ENCODE measurements at places on chromosomes 7 and 10.

DNA sequence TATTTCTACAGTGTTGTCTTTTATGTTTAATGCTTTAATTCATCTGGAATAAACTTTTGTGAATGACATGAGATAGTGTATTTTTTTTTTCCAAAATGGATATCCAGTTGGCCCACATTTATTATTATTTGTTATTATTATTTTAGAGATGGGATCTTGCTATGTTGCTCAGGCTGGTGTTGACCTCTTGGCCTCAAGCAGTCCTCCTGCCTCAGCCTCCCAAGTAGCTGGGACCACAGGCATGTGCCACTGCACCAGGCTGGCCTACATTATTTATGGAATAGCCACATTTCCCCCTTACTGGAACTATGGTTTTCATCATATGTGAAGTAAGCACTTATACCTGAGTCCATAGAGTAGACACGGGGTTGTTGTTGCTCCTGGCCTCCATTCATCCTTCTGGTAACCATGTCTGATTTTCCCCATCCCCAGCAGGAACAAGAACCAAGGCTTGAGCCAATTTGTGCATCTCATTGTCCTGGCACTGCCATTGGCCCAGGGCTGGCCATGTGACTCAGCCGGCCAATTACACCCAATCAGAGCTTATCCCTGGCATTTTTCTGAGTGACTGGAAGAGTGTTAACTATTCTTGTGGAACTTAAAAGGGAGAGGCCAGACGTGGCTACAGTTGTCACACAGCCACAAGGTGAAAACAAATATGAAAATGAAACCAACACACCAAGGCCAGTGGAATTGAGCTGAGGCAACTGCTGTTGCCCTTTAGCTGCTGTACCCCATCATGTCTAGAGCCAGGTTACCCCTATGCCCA lies 23.1 kb downstream of the PRF1 start:
- DNase-seq, result no peak

GRCh38 chr10:14779001-14779651 lies 4.4 kb upstream of the FAM107B start:
- DNase-seq, result no peak

DNA sequence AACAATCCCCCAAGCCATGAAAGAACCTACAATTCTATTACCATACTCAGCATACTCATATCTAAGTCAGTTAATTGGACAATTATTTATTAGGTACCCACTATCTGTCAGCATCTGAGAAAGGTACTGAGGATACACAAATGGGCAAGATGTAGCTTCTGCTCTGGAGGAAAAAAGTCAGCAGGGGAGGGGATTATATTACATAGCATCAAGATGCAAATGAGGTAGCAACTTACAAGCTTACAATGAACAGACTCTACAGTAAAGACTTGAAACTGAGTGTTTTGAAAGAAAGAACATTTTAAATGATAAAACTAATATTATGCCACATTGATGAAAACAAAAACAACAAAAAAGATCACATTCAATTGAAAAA lies 10.8 kb upstream of the CUBN start:
- no peak for DNase-seq

- no peak for DNase-seq
Measured at GRCh38 chr7:79507131-79507530, 53.7 kb upstream of the MAGI2 start.

DNA sequence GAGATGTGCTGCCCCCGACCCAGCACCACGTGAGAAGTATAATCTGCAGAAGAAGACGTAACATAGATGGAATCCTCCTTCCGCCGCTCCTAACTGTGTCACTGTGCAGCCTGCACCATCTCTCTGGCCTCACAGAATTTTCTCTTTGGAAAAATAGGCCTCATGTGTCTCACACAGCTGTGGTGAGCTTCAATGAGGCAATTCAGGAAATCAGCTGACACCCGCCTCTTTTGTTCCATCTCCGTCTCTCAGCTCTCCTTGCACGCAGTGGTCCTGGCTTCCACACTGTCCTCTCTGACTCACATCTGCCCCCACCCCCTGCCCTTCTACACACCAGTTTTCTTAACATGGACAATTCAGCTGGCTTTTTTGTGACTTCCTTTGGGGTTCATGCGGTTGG lies 7.2 kb downstream of the C10orf90 start:
- peak; percentile 82 for DNase-seq

- DNase-seq, result no peak
Measured at GRCh38 chr7:122628651-122629411, 70.1 kb downstream of the RNF133 start.

DNA sequence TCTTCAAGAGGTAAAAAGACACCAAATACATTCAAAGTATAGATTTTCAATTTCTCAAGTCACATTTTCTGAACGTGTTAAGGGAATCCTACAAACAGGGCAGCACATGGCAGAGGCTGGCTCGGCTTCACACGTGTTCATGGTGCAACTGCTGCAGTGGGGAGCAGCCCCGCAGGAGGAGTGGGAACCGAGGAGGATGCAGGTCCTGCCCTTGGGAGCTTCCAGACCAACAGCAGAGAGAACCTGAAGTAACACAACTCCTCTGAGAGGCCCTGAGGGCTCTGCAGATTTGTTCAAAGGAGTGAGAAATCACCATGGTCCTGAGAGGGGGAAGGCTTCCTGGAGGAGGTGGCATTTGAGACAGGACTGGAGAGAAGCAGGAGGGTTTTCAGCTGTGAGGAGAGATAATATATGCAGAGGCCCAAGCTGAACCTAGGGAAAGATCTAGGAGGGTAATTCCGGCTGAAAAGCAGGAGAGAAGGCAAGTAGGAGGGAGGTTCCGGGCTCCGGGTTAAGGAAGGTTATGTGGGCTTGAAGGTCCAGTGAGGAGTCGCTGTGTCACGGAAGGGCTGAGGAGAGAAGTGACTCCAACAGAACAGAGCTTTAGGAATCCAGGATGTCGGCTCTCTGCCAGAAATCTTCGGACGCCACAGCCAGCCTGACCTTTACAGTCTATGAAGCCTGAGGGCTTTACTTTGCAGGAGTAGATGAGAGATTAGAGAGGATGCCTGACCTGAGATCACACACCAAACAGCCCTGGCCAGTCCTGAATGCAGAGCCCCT lies 77.5 kb downstream of the GPR26 start:
- no peak for DNase-seq

DNA sequence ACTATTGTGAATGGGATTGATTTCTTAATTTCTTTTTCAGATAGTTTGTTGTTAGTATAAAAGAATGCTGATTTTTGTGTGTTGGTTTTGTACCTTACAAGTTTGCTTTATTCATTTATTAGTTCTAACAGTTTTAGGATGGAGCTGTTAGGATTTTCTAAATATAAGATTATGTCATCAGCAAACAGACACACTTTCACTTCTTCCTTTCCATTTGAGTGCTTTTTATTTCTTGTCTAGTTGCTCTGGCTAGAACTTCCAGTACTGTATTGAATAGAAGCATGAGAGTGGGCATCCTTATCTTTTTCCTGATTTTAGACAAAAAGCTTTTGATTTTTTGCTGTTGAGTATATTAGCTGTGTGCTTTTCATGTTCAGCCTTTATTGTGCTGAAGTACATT lies 81.5 kb downstream of the DNAH11 start:
- no peak for DNase-seq

- DNase-seq, result no peak
Measured at GRCh38 chr7:55083206-55083605, 64.4 kb downstream of the EGFR start.

DNA sequence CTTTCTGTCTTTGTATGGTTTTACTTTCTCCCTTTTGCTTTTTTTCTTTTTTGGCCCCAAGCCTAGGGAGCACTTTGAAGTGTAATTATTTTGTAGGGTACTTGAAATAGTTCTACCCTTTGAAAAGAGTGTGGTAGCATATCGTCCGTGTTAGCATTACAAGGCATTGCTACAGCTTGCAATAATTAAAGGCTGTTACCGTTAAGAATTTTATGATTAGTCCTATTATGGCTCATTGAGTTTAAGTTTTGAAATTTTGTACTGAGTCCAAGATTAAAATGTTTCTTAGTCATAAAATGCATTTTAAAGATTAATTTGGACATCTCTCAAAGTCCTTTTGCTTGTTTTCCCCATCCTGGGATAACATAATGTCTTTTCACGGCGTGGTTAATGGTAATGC lies 490.0 kb upstream of the LRRN3 start:
- no peak for DNase-seq

DNA sequence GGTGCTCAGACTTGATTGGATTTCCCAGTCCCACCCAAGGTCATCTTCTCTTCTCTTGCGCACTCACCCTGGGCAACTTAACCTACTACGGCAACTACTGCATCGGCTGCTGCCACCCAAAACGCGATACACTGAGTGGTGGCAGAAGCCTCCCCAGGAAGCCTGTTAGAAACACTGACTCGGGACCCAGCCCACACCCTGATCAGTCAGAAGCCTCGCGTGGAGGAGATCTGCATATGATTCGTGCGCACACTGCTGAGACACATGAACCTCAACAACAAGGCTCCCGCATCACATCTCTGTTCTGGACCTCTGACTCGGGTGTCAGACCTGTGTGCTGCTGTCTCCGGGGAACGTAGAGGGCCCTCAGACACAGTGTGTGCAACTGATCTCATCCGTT lies 419.5 kb downstream of the PAXIP1 start:
- no peak for DNase-seq

DNA sequence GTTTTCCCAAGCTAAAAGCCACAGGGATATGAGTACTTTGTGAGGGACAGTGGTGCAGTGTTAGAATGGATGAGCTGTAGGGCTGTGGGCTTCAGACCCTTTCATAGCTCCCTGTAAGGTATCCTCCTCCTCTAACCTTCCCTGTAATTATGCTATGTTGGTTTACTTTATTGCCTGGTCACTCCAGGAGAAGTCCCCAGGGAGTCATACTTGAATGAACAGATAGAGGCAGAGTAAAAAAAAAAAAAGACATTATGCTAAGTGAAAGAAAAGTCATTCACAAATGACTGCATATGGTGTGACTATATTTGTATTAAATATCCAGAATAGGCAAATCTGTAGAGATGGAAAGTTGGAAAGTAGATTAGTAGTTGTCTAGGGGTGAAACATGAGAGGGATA lies 434.4 kb downstream of the AUTS2 start:
- DNase-seq, result no peak

- no peak for DNase-seq
Measured at GRCh38 chr7:82932516-82932915, 230.2 kb downstream of the PCLO start.

DNA sequence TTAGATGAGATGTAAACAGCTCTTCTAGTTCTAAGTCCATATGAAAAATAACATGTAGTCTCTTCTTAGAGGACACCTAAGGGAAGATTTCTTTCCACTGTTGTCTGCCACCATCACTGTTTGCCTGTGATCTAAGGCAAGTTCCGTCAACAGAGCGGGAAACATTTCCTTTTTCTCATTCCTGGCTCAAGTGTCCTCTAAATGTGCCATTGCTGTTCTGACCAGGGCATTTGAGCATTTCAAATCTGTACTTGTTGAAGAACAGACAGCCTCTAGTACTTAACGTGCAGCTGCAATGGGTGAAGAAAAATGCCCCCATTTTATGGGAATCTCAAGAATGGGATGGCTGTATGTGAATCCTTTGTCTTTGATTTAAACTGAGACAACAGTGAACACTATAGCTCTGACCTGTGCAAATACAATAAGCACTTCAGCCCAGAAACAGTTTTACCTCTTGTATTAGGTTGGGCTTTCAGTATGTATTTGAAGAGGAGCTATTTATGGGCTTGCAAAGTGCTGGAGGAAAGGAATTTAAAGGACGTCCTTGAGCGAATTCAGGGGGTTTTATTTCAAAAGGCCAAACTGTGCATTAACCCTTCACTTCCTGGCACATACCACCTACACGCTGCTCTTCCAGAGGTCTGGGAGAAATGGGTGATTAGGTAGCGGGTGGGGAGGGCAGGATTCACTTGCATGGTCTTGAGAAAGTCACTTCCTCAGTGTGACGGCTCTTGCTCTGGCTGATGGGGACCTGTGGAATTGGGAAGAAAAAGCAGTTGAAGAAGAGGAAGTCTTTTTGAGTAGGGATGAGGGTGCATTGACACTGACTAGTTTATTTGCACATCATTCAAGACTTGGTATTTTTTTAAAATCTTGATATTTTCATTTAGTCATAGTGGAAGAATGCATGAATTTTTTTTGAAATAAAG lies 66.1 kb downstream of the THNSL1 start:
- no peak for DNase-seq

GRCh38 chr10:44921506-44921905 lies 10.4 kb downstream of the TMEM72 start:
- no peak for DNase-seq

DNA sequence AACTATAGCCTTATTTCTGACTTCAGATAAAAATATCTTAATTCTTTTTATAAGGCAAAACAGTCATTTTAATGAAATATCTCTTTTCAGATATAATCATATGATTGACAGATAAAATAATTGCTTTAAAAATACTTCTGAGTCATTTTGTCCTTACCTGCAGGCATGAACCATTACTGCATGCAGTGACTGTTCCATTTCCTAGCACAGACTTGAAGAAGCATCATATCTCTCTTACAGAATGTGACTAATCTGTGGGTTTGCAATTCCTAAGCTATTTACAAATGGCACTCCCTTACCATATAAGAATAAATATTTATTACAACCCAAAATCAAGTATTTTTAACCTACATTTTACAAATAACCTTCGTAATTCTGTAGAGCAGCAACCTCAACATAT lies 120.7 kb downstream of the SRPK2 start:
- DNase-seq, result no peak

GRCh38 chr7:94174956-94175355 lies 170.8 kb upstream of the BET1 start:
- DNase-seq, result no peak

- DNase-seq, result no peak
Measured at GRCh38 chr10:8325024-8325980, 270.8 kb downstream of the GATA3 start.

GRCh38 chr10:91925022-91925320 lies 1.4 kb downstream of the BTAF1 start:
- DNase-seq, result no peak

GRCh38 chr10:122096705-122097104 lies 107.7 kb downstream of the TACC2 start:
- no peak for DNase-seq

GRCh38 chr10:132270721-132271457 lies 36.9 kb downstream of the STK32C start:
- DNase-seq, result no peak

DNA sequence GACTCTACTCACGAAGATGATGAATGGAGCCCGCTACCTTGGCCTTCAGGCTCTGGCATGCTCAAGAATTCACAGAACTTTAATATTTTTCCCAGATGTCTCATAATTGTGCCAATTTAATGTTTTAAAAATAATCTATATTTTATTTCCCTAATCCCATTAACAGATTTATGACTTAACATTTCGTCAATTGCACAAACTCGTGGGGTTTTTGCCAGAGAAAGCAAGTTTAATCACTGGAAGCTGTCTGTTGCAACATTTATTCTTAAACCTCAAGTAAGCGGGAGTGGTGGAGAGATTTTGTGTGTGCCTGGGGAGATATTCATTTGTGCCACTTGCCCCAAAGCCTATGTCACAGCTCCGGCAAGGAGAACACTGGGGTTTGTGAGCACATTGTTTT lies 117.9 kb downstream of the TEX36 start:
- DNase-seq, result no peak

GRCh38 chr7:80053124-80053523 lies 81.5 kb upstream of the GNAI1 start:
- DNase-seq, result no peak
